ENCODE measurements at places on chromosomes 13 and 19.

DNA sequence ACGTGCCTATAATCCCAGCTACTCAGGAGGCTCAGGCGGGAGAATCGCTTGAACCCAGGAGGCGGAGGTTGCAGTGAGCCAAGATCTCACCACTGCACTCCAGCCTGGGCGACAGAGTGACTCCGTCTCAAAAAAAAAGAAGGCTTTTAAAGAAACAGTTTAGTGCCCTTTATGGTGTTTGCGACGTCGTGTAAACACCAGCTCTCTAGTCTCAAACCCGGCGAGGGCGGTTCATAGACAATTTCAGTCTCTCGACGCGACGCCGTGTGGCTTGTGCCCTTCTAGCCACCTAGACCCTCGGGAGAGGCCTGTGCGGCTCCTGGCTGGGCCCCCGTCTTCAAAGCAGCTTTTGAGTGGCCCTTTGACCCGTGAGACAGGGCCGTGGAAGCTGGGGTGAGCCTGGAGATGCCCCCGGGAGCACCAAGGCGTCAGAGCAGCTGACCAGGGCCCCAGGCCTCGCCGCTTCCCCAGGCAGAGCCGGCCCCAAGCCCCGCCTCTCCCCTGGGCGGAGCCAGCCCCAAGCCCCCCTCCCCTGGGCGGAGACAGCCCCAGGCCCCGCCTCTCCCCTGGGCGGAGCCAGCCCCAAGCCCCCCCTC is 5.0 kb upstream of the MADCAM1 start:
- DNase-seq = no peak

DNA sequence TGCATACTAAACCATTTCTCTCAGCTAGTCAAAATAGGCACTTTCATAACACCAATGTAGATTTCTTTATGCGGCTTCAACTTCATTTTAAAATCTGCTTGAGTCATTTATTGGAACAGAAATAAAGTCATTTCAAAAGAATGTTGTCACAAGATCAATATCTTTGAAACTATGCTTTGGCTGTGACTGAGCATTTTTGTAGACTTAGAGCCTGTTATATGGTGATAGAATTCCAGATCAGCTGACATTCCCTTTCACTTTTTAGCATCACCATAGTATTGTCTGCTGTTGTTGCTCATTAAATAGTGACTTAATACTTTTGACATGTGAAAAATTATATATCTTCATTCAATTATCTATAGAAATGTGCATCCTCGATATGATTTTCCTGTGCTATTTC is 279.2 kb upstream of the PRR20A start:
- DNase-seq = no peak

DNA sequence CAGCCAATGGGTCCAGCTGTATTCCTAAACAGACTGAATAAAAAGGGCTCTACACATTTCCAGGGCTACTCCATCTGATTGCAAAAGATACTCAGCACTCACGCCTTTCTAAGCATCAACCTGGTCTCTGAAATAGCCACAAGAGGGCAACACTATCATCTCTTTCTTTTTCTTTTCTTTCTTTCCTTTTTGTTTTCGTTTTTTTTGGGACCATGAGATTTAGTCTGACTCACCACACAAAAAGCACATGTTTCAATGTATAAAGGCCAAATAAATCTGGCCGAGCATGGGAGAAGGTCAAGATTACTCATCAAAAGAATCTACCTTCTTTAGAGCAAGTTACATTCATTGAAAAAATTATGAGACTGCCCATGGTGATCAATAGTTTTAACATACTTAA is 805.6 kb upstream of the ARGLU1 start:
- DNase-seq = peak; percentile 35

DNA sequence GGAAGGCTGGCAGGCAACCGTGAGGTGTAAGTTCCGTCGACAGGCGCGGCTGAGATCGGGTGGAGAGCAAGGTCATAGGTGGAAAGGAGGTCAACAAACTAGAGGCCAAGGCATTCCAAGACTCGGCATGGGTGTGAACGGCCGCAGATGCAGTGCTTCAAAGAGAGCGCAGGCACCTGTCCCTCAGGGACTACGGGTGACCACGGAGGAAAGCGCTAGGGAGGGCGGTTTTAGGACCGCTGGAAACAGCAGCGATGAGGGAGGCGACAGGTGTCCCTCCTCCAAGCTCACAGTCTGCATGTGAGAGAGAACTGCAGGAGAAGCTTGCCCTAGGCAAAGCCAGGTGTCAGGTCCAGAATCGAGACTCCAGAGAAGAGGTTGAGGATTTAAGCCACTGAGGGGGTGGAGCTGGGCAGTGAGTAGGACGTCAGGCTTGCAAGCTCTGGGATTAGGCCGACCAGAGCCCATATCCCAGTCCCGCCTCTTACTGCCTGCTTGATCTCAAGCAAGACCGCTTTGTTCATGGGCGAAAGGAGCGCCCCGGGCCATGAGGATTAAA is 1.6 kb upstream of the MLNR start:
- DNase-seq = no peak

DNA sequence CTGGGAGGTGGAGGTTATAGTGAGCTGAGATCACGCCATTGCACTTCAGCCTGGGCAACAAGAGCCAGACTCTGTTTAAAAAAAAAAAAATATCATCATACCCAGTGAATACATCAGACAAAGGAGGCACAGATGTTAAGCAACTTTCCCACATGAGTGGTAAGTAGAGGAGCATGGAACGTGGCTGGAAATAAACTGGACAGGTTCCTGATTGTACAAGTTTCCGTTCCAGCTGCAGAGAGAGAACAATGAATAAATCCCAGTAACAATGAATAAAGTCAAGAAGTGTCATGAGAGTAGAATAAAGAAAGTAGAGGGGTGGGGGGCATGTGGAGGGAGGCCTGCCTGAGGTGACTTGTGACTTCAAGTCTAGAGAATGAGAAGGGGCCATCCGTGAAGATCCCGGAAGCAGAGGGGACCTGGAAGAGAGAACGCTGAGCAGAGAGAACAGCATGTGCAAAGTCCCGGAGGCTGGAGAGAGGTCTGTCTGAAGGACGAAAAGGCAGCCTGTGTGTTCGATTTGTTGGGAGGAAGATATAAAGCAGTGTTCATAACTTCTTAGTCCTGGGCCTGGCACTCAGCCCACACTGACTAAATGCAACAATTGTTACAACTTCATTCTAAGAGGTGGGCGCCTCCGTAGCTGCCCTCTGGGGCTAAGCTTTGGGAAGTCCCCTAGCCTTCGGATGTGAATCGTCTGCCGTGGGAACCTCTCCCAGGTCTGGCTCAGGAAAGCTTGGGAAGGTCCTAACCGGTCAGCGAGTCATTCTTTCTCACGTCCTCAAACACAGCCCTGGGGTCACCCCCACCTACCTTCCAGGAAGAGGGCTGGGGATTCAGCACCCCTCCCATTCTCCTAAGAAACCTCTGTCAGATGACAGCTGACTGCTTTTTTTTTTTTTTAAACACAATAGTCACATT is 15.3 kb upstream of the ARHGEF18 start:
- DNase-seq = no peak

GRCh38 chr19:52922841-52923777 is at the start of gene ZNF888:
Gene ZNF888, minus strand, starts transcription at chr19:52923428. Its CDS starts 5,555 bp downstream, at chr19:52917873.
- peak; percentile 31 for DNase-seq

DNA sequence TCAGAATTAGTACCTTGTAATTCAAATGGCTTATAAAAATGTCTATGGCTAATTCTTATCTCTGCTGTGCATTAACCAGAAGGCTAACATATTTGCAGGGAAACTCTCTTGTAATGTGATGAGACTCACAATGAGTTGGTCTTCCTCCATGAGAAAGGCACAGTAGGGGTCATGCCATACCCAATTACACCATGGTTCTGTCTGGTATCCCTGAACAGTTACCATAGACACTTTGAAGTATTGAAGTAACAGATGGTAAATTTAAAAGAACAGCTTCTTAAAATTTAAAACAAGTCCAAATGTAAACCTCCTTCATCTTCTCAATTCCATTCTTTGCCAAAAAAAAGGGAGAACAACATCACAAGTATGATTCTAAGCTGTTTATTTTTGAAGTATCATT is 22.6 kb upstream of the SLAIN1 start:
- no peak for DNase-seq

DNA sequence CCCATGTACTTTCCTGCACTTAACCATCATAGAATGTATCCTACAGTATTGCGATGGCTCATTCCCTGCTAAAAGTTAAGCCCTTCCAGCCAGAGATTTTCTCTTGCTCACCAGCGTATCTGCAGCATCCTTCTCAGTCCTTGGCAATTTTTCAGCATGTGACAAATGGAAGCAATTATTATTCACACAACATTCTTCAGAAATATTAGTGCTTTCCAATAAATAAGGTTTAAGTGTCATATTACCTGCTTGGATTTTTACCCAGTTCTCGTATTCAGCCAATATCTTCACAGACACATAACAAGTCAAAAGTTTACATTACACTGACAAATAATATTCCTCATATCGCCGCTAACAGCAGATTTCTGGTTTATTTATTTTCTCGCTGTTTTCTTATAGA is 82.3 kb downstream of the POU4F1 start:
- no peak for DNase-seq

DNA sequence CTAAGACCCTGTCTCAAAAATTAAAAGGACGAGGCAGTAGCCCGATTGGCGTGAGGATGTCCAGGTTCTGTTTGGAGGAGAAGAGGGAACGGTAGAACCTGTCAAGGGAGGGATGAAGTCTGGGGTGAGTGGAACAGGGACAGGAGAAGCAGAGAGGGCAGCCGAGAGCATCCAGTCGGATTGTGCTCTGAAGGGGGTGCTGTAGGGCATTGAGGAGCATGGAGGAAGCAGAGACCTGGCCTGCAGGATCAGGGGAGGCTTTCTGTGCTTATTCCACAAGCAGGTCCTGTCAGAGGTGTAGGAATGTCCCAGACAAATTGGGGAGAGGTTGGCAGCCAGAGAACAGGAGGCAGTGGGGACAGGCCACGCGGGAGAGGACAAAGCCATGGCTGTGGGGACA is 14.1 kb downstream of the AP2A1 start:
- no peak for DNase-seq

DNA sequence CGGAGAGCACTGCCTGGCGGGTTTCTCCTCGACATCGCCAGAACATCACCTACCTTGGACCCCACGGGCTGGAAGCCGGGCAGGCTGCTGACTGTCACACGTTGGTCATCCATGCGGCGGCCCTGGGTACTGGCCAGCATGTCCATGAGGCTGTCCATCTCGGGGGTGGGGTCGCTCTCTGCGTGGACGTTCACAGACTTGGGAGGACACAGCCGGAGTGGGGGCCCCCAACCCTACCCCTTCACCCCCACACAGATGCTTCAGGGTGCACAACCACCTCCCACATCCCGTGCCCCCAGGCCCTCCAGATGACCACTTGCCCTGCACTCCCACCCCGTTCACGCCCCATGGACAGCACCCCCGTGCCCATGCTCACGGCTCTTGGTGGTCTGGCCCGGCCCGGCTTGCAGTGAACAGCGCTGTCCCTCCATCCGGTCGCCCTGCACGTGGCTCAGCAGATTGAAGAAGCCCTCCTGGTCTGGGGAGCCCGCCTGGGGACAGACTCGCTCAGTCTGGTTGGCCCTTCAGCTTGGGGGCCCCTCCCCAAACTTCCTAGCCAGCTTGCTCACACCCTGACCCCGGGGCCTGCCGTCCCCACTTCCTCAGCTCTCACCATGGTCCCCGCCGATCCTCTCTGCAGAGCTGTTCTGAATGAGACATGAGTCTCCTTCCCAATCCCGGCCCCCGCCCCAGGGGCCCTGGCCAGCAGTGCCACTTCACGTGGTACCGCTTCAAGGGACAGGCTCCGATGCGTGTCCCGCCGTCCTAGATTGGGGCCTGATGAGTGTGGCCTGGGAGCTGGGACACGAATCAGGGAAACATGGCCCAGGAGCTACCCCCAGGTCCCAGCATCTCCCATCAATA is 947 bp downstream of the PCP2 start:
- DNase-seq = no peak

DNA sequence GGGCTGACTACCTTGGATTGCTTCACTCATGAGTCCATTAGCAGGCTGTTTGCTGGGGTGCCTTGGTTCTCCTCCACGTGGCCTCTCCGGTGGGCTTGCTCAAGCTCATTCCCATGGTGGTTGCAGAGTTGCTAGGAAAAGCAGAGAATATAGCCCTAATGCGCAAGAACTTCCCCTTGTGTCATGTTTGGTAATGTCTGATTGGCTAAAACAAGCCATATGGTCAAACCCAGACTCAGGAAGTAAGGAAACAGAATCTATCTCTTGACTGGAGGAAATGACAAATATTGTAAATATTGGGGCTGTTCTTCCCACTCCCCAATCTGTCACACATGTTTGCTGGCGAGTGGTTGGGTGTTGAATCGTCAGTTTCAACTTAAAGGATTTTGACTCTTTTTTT is 12.1 kb downstream of the NFILZ start:
- no peak for DNase-seq

GRCh38 chr13:79108914-79109643 is 297.0 kb downstream of the RBM26 start:
- peak; percentile 93 for DNase-seq

DNA sequence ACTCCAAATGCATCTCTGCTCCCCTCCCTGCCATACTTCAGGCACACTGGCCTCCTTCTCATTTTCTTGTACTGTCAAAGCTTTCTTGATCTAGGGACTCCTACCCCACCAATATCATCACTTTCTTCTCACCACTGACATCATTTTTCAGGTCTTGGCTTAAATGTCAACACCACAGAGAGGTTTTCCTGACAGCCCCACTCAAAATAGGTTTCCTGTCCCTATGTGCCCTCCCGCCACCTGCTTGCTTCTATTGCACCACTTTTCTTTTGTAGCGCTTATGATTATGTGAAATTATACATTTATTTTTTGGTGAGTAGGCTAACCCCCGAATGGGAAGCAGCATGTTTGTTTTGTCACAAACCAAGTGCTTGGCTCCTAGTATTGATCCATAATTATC is 164.6 kb downstream of the NDFIP2 start:
- DNase-seq = no peak

- peak; percentile 96 for DNase-seq
These were observed 1.7 kb downstream of the JUND start for GRCh38 chr19:18279516-18280246.

DNA sequence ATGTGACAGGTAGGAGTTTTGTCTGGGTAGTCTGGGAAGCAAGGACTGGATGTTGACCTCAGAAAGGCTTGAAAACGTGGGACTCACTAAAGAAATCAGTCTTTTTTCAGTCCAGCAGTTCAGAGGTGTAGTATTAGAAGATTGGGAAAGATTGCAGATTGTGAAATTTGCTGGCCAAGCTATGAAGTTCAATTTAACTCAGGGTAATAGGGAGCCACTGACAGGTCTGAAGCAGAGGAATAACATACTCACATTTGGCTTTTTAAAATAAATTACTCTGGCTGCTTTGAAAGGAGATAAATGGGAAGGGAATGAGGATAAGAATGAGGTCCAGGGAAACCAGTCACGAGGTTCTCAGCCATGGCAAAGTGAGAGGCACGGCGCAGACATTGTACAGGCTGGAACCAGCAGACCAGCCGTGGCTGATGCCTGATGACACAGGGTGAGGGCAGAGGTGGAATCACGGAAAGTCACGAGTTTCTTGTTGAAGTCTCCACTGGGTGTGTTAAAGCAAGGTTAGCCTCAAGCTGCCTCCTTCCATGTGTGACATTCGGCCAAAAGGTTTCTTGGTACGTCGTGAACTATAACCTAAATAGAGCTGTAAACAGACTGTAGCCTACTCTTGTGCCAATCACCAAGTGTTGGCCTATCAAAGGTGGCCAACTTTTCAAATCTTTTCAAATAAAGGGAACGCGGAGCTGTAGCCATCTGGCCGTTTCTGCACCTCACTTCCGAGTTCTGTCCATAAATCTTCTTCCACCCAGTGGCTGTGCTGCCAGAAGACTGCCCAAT is 377.6 kb downstream of the IRS2 start:
- DNase-seq = no peak
